ENCODE measurements at places on chromosomes 7 and 10.

GRCh38 chr7:47356261-47356660, 225.7 kb downstream of the TNS3 start:
- DNase-seq: no peak

- no peak for DNase-seq
Observed at GRCh38 chr10:33579996-33580395, 245.5 kb upstream of the NRP1 start.

GRCh38 chr10:119217991-119218490, 10.7 kb downstream of the GRK5 start:
- DNase-seq: no peak

DNA sequence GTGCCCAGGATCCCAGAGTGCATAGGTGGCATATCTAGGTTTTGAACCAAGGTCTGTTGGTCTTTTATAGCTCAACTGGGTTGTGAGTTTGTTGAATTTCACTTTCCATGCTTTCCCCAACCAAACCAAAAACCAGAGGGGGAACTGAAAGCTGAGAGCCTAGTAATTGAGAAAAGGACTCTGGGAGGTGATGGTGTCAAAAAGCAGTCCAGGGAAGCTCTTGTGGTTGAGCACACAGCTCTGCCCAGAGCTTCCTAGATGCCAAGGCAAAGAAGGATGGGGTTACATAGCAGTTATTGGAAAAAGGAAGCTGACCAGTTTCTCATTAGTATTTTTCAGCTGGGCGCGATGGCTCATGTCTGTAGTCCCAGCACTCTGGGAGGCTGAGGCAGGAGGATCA, 9.9 kb downstream of the POR start:
- DNase-seq: no peak

DNA sequence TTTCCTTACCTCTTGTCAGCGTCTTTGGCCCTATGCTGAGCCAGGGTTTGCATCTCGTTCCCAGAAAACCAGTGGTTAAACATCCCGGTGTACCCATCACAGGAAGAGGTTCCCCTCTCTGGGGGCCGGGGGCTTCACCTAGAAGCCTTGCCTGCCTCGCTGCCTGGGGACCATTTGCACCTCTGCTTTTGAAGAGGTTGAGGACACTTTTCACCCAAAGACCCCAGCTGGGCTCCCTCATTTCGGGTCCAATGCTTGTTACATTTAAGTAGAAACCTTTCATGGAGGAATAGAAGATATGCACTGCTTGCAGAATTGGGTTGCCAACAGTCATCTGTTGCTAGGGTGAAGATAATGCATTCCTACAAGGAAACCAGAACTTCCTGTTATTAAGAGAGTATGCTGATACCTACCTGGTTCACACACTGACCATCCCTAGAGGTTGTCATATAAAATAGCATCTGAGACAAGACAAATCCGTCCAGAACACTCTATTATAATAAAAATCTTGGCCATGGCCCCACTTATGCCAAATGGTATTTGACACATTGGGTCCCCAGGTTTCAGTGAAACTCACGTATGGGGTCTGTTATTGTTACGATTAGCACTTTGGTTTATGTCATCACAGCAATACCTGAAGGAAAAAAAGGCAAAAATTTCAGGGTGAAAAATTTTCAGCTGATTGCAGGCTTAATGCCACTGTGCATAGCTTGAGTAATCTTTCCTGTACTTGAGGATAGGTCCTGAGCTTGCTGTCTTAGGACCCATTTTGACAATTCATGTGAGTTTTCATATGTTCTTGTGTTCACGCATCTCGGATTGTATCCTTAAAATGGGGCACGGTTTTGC, 917 bp downstream of the ZNF365 start:
- DNase-seq: no peak

GRCh38 chr7:1626769-1627168, 43.3 kb upstream of the ELFN1 start:
- no peak for DNase-seq

DNA sequence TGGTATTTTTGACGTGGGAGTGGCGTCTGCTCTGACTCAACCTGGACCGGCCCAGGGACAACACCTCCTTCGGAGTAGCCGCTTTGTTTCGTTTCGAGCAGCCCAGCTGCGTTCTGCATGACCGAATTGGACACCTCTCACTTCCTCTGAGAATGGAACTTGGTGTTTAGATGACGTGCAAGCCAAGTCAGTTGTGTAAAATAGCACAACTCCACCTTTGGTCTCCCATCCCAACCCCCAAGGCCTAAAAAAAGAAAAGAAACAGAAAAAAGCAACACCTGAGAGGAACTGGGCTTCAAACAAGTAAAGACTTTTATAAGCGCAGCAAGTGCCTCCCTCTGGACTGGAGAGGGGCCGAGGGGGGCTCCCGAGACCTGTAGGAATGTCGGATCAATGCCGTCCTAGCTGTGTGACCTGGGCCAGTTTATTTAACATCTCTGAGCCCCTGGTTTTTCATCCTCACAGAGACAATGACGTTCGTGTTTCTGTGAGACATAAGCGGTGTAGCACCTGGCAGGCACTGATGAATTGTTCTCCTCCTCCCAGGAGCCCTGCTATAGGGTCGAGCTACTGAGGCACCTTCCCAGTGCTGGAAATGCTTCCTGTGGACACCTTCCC, 52.0 kb upstream of the SMNDC1 start:
- DNase-seq: no peak

DNA sequence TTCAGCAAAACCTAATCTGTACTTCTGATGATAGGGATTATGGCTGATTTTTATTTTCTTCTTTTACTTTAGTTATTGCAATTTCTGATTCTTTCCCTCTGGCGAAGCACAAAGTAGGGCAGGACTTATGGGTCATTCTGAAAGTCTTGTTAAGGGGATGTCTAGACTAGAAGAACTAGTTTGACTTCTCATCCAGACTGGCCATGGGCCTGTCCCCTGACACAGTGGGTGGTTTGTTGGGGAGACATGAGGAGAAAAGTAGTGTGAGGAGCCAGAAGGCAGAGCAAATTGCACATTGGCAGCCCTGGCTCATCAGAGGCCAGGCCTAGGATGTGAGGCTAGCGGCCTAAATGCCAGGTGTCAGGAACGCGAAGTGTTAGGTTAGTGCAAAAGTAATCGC, 152.8 kb downstream of the RTKN2 start:
- no peak for DNase-seq

GRCh38 chr10:101708870-101709269, 13.9 kb upstream of the FBXW4 start:
- DNase-seq: no peak

GRCh38 chr7:37665352-37666022, 18.1 kb upstream of the GPR141 start:
- DNase-seq: no peak

GRCh38 chr10:17003151-17003550, 126.5 kb downstream of the CUBN start:
- DNase-seq: no peak

DNA sequence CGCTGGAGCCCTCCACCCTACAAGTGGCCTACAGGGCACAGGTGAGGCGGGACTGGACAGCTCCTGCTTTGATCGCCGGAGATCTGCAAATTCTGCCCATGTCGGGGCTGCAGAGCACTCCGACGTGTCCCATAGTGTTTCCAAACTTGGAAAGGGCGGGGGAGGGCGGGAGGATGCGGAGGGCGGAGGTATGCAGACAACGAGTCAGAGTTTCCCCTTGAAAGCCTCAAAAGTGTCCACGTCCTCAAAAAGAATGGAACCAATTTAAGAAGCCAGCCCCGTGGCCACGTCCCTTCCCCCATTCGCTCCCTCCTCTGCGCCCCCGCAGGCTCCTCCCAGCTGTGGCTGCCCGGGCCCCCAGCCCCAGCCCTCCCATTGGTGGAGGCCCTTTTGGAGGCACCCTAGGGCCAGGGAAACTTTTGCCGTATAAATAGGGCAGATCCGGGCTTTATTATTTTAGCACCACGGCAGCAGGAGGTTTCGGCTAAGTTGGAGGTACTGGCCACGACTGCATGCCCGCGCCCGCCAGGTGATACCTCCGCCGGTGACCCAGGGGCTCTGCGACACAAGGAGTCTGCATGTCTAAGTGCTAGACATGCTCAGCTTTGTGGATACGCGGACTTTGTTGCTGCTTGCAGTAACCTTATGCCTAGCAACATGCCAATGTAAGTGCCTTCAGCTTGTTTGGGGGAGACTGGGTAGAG, at the start of gene COL1A2:
TSS of gene COL1A2 (plus strand) at position 459 of the 704 bp plus-strand sequence. CDS start at position 596, 137 bp downstream.
- DNase-seq: peak; percentile 81

DNA sequence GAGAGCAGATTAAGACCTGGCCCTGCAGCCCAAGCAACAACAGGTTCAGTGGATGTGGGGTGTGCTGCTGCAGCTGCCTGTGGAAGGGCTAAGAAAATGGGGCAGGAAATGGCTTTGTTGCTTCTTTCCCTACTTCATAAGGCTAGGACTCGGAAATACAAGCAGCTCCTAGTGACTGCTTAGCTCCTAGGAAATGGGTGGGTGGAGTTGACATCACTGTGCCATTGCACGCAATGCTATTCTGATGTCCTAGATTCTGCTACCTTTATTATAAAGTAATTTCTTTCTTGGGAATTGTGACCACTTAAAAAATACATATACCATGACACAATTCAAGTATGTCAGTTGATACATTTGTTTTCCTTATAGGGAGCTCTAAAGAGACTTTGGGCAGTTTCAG, 155.8 kb downstream of the FANK1 start:
- DNase-seq: no peak

DNA sequence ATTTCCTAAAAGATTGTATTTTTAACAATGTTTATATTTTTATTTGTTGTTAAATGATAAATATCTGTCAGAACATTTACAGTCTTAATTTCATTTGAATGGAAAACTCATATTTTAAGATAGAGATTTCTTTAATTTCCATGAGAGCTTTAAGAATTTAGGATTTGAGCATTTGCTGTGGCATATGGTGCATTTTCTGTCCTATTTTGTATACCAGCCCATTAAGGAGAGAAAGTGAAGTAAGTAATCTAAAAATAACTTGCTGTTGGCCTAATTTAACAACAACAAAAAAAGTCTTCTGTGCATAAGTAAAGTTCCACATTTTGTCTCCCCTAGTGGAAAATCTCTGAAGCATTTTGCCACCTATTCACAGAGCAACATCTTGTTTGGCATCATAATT, 190.9 kb upstream of the PPP1R3A start:
- no peak for DNase-seq

DNA sequence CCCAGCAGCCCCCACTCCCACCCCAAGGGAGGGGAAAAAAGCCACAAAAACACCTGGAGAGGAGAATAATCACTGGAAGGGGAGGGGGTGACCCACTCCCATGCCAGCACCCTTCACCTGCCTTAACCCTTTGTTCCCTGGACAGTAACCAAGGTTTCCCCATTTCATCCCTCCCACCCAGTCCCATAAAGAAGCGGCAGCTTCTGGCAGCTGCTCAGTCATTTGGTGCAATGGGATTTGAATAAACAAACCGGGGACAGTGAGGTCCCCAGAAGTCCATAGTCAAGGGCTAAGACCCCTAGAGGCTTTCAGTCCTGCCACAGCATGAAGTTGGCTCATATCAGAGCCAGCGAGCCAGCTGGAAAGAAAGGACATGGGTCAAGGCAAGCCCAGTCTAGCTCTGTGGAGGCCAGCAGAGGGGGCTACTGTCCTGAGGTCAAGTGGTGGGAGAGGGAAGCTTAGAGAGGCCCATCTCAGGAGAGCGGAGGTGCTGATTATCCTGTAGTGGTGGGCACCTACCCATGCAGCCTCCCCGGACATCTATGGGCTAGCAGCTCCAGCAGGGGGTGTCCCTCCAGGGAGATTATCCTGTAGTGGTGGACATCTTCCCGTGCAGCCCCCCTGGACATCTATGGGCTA, 58.9 kb upstream of the LBX1 start:
- DNase-seq: no peak

DNA sequence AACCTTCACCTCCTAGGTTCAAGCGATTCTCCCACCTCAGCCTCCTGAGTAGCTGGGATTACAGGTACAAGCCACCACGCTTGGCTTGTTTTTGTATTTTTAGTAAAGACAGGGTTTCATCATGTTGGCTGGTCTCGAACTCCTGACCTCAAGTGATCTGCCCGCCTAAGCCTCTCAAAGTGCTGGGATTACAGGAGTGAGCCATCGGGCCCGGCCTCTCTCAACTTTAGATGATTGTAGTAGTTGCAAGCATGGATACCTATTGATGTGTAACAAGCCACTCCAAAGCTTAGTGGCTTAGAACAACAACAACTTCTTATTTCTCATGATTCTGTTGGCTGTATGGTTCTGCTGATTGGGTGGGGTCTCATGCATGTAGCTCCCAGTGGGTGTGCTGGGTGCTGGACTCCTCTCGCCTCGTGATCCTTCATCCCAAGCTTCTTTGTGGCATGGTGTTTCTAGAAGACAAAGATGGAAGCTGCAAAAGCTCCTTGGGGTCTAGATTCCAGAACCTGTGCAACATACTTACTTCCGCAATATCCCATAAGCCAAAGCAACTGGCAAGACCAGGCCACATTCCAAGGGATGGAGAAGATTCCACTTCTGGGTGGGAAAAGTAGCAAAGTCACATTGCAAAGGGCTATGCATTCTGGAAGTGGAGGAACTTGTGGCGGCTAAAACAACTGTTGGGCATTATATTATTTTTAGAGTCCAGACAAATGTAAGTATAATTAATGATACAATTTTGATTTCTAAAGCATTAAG, 37.9 kb downstream of the SKIDA1 start:
- no peak for DNase-seq

DNA sequence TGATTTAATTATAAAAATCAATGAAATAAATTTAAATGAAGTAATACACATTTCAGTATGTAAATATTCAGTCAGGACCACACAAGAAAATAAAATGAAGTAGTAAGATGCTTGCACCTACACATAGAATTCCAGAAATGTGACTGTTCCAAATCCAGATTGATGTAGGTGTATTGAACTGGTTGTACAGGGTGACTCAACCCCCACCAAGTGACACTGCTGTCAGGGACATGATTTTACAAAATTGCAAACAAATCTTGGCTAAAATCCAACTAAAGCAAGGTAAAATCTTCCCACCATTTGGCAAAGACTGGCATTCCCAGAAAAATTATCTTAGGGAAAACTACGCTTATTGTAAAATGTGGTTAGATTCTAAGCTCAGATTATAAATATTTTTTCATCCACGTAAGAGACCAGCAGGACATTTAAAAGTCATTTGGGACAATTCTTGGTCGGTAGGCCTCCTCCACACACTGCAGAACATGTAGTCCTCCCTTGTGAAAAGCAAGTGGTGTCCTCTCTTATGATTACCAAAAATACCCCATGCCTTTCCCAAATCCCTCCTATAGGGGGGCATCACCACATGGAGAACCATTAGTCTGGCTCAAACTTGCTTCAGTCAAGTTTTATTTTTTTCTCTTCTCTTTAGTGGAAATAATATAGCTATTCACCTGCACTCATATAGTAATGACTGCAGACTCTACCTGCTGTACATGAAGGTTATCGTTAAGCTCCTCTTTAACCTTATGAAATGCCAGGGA, 287.1 kb upstream of the SMIM30 start:
- DNase-seq: no peak

Data from left ventricle myocardium inferior (tissue), 1 donor.